Activated T-helper 1 cell treated with Interleukin-2 at 50 U/mL for 16 hours (primary cell): ENCODE measurements at places on chromosomes 5 and 9.
A peak's percentile ranks its signal among the peaks of the same experiment; 100 is the strongest.

- DNase-seq, result no peak
These were observed 72.3 kb downstream of the SLF1 start for GRCh38 chr5:94690778-94691177.

- no peak for DNase-seq
These were observed 197.9 kb downstream of the KCTD16 start for GRCh38 chr5:144368556-144368955.

- no peak for DNase-seq
These were observed 2.4 kb upstream of the STC2 start for GRCh38 chr5:173330338-173331206.

GRCh38 chr9:82209797-82210470 is 221.4 kb downstream of the SPATA31D1 start:
- DNase-seq, result no peak

DNA sequence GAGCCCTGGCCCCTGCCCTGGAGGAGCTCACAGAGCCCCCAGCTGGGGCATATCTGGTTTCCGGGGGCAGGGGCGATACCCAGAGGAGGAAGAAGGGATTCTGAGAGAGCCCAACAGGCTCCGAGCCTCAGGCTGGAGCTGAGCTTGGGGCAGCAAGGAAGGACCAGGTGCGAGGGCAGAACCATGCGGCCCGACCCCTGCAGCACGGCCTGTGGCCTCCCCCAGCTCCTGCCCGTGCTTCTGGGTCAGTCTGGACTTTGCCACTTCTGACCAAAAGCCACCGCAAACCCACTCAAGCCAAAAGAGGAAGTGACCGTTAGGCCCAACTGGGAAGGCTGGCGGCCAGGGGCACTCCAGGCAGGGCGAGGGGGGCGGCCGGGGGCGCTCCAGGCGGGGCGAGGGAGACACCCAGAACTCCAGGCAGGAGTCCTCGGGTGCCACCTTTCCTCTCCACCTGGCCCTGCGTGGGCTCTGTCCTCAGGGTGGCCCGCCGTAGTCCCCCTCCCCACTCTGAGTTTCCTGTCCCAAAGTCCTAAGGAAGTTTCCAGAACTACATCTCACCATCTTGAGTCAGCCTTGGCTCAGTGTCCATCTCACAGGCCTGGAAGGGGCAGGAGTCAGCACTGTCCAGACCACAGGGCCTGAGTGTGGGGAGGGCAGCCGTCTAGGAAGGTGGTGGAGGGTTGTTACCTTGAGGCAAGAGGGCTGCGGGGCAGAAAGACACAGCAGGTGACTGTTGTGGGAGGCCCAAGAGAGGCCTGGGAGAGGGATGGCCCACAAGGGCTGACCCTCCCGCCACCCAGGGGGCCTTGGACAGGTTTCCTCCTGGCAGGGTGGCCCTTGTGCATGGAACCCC is 946 bp upstream of the LTC4S start:
- DNase-seq, result no peak

DNA sequence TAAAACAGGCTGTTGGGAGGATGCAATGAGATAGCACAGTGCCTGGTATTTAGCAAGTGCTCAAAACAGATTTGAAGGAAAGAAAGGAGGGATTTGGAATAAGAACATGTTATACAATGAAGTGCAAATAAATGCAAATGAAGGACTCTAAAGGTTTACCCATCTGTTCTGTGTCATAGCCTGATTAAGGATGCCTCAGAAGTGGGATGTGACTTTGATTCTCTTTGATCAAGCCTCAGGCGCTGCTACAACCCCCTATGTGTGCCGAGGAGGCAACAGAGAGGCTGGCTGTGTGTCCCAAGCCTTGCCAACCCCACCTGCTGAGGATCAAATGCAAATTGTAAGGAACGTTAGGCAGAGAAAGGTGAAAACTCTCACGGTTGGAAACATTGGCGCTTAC is 27.2 kb downstream of the GGTA1 start:
- DNase-seq, result no peak

DNA sequence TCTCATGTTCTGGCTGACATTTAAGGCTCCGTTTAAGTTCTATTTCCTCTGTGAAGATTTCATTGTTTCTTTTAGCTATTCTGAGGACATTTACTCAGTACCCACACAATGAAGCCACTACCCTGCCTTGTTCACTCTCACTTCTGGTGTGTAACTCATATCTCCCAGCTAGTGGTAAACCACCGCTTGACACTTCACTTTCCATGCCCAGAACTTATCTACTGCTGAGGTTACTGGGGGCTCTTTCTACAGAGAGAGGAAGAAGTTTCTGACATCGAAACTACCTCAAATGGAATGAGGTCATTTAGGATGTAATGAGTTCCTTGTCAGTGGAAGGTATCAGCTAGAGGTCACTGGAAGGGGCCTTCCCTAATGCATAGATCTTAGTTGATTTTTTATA is 501.5 kb downstream of the DMAC1 start:
- DNase-seq, result no peak

- DNase-seq, result peak; percentile 67
These were observed 8.1 kb downstream of the ARPC5L start for GRCh38 chr9:124869986-124870560.

- DNase-seq, result no peak
These were observed 495.0 kb downstream of the DMAC1 start for GRCh38 chr9:7304627-7304995.

- no peak for DNase-seq
These were observed 2.1 kb downstream of the TTLL11 start for GRCh38 chr9:122090981-122091380.

- no peak for DNase-seq
These were observed 24.4 kb upstream of the PPP1R2B start for GRCh38 chr5:156825688-156826087.

DNA sequence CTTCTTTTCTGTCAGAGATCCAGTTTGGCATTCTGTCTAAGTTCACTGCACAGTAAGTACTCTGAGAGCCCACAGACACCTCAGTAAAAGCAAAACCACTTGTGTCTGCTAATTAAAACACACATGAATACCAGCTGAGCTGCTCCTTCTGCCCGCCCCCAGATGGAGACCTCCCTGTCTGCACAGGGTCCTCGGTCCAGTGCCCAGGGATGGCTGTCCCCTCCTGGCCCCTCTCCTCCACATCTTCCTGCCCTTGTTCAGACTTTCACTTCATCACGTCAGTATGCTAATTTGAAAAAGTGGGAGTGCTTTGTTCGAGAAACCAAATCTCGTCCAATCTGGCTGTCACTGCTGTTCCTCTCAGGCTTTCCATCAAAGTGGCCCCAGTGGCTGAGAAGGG is 43.5 kb downstream of the LIX1 start:
- no peak for DNase-seq

DNA sequence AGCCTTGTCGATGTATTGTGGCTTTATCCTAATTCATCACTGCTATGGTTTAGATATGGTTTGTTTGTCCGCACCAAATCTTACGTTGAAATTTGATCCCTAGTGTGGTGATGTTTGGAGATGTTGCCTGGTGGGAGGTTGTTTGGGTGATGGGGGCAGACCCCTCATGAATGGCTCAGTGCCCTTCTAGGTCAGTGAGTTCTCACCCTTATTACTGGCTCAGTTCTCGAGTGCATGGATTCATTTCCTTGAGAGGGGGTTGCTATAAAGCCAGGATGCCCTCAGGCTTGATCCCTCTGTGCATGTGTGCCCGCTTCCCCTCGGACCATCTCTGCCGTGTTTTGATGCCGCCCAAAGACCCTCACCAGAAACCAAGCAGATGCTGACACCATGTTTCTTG is 114.4 kb downstream of the CHSY3 start:
- no peak for DNase-seq

DNA sequence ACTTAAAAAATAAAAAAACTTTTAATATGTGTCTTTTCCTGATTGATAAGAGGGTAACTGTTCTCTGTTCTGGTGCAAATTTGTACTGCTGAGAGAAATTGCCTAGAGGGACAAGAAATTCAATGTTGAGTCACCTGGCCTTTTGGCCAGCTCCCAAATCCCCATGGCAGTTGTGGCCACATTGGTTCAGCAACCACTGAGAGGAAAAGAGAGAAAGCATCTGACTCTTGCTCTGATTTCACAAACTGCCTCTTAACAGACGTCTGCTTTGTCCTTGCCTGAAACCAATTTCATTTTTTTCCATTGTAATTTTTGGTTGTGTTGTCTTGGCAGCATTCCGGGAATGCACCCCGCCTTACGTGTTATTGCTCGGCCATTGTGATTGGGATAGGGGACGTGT is 42.4 kb downstream of the NTRK2 start:
- no peak for DNase-seq

DNA sequence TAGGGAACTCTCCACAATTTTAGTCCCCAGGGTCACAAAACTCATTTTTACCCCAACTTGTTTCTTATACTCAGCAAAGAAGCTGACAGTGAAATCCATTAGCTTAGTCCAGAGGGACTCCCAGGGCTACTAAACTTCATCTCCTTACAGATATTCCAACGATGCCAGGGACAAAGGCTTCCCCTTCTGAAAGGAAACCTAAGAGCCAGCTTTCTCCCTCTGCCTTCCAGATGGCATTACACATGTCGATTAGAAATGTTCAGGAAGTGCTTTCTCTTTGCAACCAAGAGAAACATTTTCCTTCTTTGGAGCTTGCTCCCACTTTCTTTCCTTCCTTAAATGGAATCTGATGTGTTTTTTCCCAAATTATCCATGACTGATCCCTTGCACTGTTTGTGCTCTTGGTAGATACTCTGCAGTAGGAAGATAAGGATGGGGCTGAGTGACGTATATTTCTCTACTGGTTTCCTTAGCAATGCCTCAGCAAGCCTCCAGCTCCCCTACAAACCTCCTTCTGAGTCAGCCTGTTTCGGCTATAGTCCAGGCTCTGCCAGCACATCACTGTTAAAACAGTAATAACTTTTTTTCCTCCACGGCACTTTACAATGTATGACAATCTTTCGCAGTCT is 43.0 kb upstream of the HTR4 start:
- no peak for DNase-seq

DNA sequence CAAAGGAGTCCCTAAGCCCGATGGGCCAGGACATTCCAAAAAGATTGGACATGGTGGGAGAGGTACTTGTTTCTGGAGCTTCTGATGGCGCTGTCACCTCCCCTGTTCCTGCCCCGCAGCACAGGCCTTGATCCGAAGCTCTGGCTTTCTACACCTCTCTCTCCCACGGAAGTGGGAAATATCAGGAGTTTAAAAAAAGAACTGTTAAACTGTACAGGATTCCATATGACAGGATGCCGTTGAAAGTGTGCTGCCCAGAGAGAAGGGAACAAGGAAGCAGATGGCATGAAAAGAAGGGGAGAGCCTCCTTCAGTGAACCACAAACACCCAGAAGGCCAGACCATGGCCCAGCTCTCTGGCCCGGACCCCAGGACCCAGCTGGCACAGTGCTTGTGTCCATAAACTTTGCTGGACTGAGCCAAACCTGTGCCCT is 26.8 kb upstream of the SLC2A8 start:
- no peak for DNase-seq

GRCh38 chr9:138020795-138021182 is 143.2 kb downstream of the CACNA1B start:
- DNase-seq, result no peak

- DNase-seq, result no peak
These were observed 97.2 kb upstream of the BASP1 start for GRCh38 chr5:17120209-17120608.

- DNase-seq, result no peak
These were observed 48.5 kb downstream of the MAMDC2 start for GRCh38 chr9:70092190-70092589.

DNA sequence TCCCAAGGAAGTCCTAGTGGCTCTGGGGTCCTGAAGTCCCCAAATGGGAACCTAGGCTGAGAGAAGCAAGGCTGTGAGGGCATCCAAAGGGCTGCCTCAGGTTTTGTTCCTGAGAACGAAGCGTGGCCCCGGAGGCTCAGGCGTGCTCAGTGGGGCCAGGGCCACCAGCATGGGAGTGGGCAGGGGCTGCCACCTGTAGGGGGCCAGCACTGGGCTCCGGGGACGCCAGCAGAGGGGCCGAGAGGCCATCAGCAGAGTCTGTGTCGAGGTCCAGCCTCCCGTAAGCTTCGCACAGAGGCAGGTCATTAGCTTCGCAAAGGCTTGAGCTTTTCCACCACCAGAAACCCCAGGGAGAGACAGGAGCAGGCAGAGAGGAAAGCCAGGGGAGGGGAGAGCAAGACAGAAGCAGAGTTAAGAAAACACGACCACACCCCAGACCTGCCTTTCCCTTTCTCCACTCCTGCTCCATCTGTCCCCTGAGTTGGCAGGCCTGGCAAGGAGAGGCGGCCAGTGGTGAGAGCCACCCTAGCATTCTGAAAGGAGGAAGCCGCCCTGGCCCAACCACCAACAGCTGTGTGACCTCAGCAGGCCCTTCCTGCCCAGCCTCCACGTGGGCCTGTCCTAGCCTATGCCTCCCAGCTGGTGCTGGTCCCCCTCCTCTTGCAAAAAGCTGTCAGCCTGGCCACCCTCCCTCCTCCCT is 5.5 kb upstream of the SURF6 start:
- no peak for DNase-seq
